A549 treated with AZD2906 at 1 μM for 4 hours (cell line): ENCODE measurements at places on chromosomes 1 and 21. TPM values are rescaled to one million over a fixed set of nuclear protein-coding genes. Genes with fewer than 3 reads are reported as not detected.

TNFRSF9 gene
- total RNA-seq, result 1.8 to 3.2 TPM (median 2.3 TPM) in 5 replicates

TSSK3 gene
- 0.29 TPM in 1 of 5 replicates, not detected in the others for total RNA-seq

F13B gene
- total RNA-seq, result 0.05 to 0.08 TPM (median 0.07 TPM) in 3 of 5 replicates, not detected in the others

SMPDL3B gene
- 1.1 to 1.6 TPM (median 1.3 TPM) in 5 replicates for total RNA-seq

HSD3B2 gene
- not detected in 5 replicates for total RNA-seq

IRF6 gene
- total RNA-seq, result 0.13 to 0.30 TPM (median 0.15 TPM) in 5 replicates

BATF3 gene
- 21.4 to 35.2 TPM (median 33.9 TPM) in 5 replicates for total RNA-seq

SLC1A7 gene
- 0.03 TPM in 1 of 5 replicates, not detected in the others for total RNA-seq

AMY1C gene
- total RNA-seq, result not detected in 5 replicates
